ENCODE measurements at places on chromosomes 11 and 22. TPM values are rescaled to one million over a fixed set of nuclear protein-coding genes. Genes with fewer than 3 reads are reported as not detected.

DNA sequence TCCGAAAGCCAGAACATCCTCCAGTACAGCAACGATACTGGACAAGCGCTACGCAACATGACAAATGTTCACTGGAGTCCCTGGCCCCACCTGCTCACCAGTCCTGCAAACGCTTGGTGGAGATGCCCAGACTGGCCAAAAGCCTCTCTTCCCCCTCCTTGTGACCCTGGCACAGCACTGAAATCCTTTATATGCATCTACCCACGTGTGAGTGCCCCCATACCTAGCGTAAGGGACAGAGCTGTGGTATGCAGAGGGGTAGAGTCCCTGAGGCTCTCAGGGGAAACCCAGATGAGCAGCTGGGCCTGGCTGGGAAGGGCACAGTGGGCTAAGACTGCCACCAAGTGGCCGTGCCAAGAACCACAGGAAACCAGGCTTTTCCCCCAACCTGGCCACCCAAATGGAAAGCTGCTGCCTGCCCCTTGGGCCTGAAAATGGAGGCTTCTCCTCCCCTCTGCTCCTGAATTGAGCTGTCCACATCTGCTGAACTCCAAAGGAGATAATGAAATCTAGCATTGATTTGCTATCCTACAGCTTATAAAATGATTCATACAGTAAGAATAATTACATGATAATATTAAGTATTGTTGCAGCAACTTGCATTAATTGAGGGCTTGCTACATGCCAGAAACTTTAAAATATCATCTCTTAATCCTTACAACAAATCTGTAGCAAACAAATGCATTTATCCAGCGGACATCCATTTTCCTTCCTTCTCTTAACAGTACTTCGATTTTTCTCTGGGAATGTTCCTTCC lies 24.8 kb upstream of the TTC12 start:
- DNase-seq, result peak; percentile 74

DNA sequence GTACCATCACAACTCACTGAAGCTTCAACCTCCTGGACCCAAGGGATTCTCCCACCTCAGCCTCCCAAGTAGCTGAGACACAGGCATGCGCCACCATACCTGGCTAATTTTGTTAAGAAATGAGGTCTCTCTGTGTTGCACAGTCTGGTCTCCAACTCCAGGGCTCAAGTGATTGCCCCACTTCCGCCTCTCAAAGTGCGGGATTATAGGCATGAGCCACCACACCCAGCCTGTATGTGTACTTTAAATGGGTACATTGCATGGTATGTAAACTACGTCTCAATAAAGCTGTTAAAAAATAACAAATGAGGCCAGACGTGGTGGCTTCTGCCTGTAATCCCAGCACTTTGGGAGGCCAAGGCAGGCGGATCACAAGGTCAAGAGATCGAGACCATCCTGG lies 36.2 kb upstream of the DDX6 start:
- DNase-seq, result no peak

DNA sequence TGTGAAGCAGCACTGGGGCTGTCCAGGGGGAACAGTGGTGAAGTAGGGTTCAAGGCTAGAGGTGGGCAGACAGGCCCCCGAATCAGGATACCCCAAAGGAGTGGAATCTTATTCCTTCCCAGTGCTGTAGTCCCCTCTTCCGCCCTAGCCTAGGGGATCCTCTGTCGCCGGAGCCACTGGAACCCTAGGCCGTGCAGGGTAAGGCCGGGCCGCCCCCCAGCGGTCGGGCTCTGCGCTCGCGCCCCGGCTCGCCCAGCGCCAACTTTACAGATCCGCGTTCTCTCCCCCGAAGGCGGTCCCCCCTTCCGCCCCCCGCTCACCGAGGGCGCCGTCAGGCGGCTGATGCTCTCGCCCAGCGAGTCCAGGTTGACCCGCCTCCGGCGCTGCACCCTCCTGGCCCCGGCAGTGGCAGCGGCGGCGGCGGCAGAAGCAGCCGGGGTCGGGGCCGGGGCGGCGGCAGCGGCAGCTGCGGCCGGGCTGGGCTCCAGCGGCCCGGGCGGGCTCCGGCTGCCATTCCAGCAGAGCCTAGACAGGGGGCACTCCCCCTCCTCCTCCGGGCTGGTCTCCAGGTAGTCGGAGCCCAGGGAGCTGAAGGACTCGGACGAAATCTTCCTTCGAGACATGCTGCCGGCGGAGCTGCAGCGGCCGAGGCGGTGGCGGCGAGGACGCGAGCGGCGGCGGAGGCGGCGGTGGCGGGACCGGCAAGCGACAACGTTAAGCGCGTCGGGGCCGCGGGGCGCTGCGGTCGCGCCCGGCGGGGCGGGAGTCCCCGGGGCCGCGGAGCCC lies 650 bp downstream of the GUCY1A2 start:
- DNase-seq, result peak; percentile 89

- peak; percentile 16 for DNase-seq
Measured at GRCh38 chr11:121236115-121237001, 56.2 kb upstream of the SC5D start.

DNA sequence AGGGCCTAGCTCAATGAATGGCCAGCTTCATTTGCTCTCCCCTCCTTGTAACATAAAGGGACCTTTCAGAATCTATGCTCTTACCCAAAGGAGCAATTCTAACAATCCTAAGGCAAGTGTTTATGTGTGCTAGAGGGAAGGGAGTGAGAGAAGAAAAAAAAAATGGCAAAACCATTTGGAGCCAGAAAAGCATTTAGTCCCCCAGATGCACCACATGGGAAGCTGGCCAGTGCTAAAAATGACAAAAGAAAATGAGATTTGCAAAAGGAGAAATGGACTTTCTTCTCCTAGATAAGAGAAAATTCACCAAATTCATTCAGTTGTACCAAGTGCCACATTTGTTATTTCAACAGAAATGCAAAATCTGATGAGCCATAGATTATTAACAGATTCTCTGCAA lies 52.8 kb downstream of the SERGEF start:
- DNase-seq, result no peak

DNA sequence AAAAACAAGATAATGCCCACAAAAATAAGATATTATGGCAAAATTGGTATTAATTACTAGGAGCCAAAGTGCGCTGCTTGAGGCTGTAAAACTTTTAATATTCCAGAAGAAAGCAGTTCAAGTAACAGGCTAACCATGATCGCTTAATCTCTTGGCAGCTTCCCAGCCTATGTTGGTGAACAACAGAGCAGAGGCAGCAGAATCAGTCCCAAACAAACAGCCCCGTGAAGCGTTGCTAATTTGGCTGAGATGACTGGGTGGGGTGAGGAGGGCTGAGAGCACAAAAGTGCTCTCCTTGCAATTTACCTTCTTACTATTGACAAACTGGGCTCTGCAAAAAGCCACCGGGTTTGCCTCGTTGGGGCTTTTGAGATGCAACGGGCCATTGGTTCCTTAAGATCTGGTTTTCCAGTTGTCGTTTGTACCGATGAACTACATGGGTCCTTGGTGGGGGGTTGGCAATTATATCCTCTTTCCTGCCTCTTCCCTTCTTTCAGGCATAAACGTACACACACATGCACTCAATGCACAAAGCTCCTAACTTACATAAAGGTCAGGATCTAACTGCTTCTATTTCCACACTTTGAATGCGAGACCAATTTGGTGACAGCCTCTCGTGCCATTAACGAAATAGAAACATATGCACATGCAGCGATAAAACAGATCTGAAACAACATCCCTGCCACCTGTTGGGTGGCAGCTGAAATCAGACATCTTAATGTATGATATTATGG lies 407.6 kb upstream of the CADM1 start:
- no peak for DNase-seq

DNA sequence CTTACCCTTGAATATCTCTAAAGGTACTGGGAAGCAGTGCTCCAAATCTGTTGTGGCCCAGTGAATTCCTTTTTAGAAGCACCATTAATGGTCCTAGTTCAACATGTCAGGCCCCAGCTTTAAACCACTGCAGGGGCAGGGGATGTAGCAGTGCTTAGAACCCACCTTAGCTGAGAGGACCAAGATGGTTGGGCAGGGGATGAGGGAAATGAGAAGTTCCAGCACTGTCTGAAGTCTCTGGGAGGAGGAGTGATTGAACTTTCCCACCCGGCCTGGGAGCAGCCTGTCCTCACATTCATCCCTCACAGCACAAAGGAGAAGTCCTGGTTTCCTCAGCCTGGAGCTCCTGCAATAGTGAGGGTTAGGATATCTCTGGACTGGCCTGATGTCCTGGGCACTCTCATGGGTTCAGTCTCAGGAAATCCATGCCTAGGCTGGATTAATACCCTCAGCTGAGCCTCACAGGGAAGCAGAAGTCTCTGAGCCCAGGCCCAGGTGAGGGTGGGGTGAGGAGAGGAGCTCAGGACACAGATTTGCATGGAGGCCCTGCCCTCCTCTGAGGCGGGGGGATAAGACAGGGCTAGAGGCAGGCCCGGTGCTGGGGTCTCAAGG lies 28.6 kb upstream of the PRAME start:
- no peak for DNase-seq

DNA sequence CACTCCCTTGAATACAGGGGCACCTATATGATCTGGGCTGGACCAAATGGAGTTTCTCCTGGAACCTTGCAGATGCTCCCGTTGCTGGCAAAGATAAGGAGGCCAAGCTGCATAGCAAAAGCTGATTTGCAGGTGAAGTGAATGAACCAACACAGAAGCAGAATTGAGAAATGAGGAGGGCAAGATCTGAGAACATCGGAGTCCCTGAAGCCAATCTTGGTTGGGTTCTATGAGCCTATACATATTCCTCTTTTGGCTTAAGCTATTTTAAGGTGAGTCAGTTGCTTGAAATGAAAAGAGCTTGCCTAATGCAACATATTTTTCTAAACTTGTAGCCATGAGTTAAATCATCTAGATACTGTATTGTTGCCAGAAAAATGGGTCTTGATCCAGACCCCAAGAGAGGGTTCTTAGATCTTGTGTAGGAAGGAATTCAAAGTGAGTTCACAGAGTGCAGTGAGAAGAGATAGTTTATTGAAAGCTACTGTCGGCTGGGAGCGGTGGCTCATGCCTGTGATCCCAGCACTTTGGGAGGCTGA lies 23.5 kb downstream of the WEE1 start:
- DNase-seq, result no peak

- no peak for DNase-seq
Measured at GRCh38 chr11:4881860-4882500, at the start of gene OR51T1. Gene OR51T1, plus strand, starts transcription at chr11:4881900. Its CDS starts 0 bp downstream, at chr11:4881900.

DNA sequence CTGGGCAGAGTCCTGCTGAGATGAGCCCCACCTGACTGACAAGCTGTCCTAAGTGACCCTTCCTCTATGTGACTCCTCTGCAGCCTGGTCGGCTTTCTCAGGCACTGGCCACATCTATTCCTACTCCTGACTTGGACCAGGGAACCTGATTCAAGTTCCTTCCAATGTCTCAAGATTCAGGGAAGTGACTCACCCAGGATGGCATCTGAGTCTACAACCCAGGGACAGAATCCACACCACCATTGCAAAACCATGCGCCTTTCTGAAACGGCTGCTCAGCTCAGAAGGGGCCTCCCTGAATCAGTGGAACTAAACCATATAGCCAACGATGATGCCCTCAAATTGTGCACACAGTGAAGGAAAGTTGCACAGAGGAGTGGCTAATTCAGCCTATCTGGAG lies 63.9 kb upstream of the CSNK2A3 start:
- no peak for DNase-seq

- DNase-seq, result no peak
Measured at GRCh38 chr22:48173061-48173772, 1410.8 kb downstream of the TBC1D22A start.

DNA sequence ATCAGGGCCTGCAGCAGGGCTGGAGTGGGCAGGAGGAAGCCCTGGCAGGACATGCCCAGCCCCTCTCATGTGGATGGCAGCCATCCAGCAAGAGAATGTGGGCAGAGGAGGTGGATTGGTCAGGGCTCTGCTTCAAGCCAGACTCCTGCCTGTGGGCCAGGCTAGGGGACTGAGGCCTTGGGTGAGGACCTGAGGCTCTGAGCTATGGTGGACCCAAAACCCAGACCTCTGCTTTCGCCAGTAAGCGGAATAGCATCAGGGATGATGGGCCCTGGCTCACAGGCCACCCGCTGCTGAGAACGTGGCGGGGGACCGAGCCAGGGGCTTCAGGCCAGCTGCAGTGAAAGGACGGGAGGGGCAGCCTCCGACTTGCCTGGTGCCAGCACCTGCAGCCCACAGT lies 57.4 kb downstream of the LINC01488 start:
- DNase-seq, result no peak

DNA sequence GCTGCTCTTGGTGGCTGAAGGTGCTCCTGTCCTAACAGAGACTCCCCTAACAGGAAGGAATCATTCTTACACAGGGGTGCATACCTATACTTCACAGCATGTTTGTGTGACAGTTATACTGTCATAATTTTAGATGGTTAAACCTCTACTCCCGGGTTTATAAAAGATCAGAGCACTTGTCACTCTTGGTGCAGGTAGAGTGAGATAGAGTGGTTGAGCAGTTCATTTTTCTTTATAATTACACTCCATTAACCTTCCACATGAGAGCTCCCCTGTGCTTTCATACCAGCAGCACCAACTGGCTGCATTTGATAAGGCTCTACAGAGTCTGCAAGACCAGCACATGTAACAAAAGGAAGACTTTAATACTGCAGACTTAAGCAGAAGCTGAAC lies 72.9 kb downstream of the LARGE2 start:
- no peak for DNase-seq

GRCh38 chr11:76263166-76263565 lies 56.9 kb upstream of the WNT11 start:
- DNase-seq, result no peak

DNA sequence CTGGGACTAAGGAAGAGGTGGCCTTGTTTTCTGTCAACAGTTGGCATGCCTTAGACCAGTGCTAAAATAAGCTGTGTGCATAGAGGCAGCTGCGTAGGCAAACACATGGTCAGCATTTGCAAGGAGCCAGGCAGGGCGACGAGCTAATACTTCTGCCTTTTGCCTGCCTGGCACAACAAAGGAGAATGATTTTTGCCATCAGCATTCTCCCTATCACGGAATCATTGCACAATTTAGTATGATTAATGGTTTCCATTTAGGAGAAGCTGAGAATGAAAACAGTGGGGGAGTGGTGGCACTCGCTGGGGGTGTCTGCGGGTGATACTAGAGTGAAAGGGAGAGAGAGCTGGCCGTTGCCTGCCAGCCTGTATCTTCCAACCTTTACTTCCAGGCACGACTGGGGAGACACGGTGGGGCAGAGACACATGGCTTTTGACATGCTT lies 336.0 kb downstream of the CADM1 start:
- DNase-seq, result no peak

- DNase-seq, result peak; percentile 93
Measured at GRCh38 chr22:42688241-42689211, 32.1 kb downstream of the A4GALT start.

LRRN4CL gene
- total RNA-seq, result 2.6 TPM

F2 gene
- 0.26 TPM for total RNA-seq

MMP13 gene
- 0.09 TPM for total RNA-seq

BIRC3 gene
- total RNA-seq, result 20.2 TPM

KCNQ1OT1 gene
- 2.9 TPM for total RNA-seq

CRYBB1 gene
- total RNA-seq, result 0.34 TPM

TRIM5 gene
- total RNA-seq, result 34.1 TPM

UCP2 gene
- 74.1 TPM for total RNA-seq

NCF4 gene
- total RNA-seq, result 14.1 TPM

FXYD6 gene
- 45.7 TPM for total RNA-seq

CCDC116 gene
- 0.74 TPM for total RNA-seq

QSER1 gene
- 59.9 TPM for total RNA-seq

Measured in lung (tissue), 17 donors.